Fibroblast of skin of abdomen (primary cell): ENCODE measurements at places on chromosomes 11 and 22.
A peak's percentile ranks its signal among the peaks of the same experiment; 100 is the strongest.

DNA sequence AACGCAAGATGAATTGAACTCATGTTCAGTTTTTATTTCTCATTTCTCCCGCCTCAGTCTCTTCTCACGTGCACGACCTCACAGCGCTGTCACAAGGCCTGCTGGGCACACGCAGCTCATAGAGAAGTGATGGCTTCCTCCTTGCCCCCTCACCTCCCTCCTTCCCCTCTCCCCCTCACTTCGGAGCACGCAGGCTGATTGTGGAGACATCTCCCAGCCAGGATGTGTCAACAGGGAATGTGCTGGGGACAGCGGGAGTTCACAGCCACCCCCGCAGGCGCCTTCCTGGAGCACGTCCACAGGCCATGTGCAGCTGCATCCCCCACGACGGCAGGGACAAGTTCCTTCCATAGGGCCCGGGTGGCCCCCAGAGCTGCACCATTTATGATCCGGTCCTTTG lies 29.1 kb upstream of the KRTAP5-6 start:
- DNase-seq = no peak

- no peak for DNase-seq
Measured at GRCh38 chr11:134645576-134645975, 233.5 kb upstream of the B3GAT1 start.

GRCh38 chr22:37744589-37744988 lies 47.7 kb downstream of the TRIOBP start:
- no peak for DNase-seq

DNA sequence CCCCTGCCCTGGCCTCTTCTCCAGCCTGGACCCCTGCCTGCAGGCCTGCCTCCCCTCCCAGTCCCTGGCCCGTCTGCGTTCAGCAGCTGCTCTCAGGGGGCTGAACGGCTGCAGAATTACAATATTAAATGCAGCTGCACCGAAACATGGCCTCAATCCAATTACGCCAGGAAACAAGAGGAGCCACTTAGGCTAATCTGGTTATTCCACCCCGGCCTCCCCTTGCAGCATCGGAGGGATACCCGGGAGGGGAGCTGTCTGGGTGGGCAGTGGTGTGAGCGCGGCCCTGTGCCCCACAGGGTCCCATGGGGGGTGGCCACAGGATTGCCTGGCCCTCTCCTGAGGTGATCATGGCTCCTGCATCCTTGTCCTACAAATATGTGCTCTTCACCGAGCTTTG lies 42.6 kb downstream of the FLRT1 start:
- peak; percentile 24 for DNase-seq

- DNase-seq = no peak
Measured at GRCh38 chr11:104055596-104055995, 19.2 kb downstream of the DDI1 start.

- no peak for DNase-seq
Measured at GRCh38 chr22:32340411-32340810, 17.3 kb upstream of the RFPL3 start.

GRCh38 chr22:32490279-32490678 lies 15.7 kb downstream of the FBXO7 start:
- DNase-seq = no peak

DNA sequence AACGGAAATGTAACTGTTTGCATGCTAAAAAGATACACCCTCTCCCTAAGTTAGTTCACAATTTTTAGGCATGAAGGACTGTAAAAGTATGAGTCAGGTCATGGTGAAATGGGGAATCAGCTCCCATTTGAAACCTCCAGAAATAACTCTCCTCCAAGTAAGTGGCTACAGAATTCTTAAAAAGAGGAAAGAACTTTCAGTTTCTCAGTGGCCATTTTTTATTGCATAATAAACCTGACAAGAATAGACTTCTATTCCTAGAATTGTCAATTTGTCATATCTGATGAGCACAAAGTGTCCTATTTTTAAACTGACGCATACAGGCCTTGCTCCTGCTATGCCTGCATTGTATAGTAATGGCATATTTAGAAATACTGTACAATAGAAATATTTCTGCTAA lies 612.2 kb downstream of the CNTN5 start:
- no peak for DNase-seq

- no peak for DNase-seq
Measured at GRCh38 chr11:45855308-45855707, 8.0 kb downstream of the CRY2 start.

DNA sequence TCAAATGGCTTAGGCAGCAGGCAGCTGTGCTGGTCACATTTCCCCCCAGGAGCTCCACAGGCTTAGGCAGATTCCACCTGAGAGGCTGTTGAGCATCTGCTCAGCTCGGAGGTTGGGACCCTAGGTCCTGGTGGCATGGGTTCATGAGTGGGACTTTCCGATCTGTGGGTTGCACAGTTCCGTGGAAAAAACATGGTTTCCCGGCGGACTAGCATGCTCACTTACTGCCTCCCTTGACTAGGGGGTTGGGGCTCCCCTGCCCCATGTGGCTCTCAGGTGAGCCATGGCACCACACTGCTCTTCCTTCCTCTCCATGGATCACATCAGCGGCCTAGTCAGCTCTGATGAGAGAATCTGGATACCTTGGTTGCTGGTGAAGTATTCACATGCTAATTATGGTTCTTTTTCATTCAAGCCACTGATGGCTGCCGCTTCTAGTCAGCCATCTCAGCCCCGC lies 685.1 kb downstream of the METTL15 start:
- DNase-seq = no peak

DNA sequence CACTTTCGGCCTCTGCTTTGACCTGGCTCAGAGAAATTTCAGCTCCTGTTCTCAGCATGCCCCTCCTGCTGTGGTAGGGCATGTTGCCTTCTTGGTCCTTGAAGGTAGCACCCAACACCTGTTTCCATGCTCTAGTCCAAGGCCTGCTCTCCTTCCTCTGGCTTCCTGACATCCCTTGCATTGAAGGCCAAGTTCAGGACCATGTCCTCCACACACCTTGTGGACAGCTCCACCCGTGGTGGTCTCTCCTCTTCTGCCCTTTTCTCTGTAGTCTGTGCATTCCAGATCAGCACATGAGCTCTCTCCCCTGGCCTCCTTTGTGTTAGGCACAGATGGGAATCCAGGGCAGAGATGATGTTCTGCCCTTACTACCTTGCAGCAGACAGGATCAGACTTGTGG lies 225.3 kb downstream of the ADAMTS15 start:
- DNase-seq = no peak

DNA sequence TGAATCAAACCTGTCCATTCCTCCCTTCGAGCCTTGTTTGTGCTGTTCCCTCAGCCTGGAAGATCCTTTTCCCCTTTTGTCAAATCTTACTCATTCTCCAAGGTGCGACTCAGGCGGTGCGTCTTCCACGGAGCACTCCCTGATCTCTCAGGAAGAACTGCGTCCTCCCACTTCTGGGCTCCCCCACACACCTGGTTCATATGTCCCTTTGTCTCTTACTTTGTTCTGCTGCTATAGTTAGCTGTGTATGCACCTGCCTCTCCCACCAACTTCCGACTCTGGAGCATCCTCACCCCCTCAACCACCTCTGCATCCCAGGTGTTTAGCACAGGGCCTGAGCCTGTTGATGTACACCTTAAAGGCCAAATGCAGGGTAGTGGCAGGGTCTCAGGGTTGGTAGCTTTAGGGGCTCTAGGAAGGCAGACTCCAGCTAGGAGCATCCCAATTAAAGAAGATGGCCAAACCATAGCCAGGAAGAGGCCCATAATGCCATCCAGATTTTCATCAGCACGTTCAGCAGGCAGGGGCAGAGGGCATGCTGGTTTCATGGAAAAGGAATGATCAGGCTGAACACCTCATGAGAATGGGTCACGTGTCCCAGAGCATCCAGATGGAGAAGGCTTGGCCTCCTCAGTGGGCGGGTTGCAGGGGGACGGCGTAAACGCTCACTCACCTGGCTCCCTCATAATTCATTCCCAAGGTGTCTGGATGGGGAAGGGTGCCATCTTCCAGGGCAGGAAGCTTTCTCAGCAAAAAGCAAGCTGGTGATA lies 20.1 kb downstream of the PTPN5 start:
- DNase-seq = no peak

DNA sequence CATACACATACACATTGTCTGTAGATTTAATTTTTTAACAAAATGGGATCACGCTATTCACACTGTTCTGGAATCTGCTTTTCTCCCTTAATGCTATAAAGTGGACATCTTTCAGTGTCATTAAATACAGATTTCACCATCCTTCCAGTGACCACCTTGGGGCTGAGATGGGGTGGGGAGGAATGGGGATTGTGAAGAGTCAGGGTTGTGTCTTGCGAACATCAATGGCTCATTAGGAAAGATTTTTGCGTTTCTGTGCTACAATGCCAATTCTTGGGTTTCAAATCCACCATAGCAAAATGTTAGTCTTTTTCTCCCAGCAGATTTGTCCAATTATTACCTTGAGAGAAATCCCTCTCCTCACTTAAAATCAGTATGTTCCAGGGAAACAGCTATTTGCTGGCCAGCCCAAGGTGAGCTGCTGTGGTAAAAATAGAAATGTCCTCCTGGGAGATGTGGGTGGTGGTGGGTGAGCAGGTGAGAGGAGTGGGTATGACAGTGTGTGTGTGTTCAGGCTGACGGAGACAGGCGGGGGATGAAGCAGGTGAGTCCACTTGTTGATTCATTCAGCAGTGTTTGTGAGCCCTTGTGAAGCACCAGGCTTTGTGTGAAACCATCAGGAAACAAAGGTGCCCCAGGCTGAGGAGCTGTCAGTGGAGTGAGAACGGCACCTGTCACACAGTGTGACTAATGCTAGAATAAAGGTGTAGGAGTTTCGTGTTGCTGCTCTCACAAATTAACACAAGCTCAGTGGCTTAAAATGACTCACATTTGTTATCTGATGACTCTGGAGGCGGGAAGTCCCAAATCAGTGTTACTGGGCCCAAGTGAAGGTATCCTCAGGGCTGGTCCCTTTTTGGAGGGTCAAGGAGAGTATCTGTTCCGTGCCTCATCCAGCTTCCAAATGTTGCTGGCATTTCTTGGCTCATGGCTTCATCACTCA lies 1.7 kb upstream of the CBX6 start:
- no peak for DNase-seq

- no peak for DNase-seq
Measured at GRCh38 chr11:114122686-114123085, 63.2 kb downstream of the ZBTB16 start.

- DNase-seq = peak; percentile 88
Measured at GRCh38 chr11:63567044-63567840, 4.1 kb upstream of the PLAAT2 start.

DNA sequence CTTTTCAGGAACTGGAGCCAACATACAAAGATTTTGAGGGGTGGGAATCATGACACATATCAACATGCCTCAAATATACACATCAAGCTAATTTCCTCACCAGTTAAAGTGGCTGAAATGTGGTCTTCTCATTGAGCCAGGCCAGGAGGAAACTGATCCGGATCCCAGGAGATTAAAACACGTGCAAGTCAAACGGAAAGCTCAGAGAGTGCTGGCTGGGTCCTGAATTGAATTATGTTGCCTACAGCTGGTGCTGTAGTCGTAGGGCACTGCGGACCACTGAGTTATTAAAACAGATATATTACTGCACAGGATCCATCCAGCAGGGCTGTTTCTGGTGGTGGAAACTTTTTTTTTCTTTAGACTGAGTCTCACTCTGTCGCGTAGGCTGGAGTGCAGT lies 14.1 kb upstream of the WNT7B start:
- no peak for DNase-seq

DNA sequence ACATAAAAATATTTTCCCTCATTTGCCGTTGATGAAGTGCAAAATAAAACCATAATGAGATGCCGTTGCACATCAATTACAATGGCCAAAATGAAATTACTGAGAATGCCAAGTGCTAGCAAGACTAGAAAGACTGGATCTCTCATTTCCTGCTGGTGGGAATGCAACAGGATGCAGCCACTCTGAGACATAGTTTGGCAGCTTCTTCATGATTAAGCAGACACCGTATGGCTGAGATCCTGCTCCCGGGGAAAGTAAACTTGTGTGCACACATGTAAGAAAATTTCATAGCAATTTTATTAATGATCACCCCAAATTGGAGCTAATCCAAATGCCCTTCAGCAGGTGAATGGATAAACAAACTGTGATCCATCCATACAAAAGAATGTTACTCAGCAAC lies 1013.2 kb downstream of the TBC1D22A start:
- no peak for DNase-seq

GRCh38 chr11:121063728-121064127 lies 37.3 kb upstream of the TECTA start:
- DNase-seq = no peak

DNA sequence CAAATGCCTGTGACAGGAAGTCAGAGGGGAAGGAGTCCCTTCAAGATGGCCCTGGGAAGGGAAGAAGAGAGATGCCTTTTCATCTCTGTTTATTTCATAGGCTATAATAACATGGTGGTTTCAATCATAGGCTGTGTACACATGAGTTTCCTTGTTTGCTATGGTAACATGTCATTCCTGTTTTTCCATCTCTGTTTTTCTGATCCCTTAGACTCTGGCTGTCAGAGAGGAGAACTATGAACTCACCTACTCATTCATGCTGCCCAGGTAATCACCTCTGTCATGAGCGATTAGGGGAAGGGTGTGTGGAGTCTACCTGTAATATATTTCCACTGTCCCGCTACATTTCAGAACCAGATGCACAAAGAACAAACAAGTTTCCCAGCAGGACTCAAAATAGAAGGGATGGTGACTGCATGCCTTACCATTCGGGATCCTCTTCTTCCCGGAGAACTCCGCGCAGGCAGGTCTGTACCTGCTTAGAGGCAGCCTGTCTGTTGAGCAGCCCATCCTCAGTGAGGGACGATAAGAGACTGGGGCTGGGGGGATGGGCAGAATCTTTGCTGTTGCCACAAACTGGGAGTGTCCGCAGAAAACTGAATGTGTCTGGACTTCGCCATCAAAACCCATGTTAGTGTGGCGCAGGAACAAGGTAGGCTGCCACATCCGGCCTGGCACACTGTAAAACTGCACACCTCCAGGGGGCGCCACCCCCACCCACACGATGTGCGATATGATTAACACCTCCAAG lies 7.1 kb upstream of the PEX26 start:
- no peak for DNase-seq

GRCh38 chr11:12460466-12460865 lies 83.1 kb downstream of the PARVA start:
- DNase-seq = no peak

DNA sequence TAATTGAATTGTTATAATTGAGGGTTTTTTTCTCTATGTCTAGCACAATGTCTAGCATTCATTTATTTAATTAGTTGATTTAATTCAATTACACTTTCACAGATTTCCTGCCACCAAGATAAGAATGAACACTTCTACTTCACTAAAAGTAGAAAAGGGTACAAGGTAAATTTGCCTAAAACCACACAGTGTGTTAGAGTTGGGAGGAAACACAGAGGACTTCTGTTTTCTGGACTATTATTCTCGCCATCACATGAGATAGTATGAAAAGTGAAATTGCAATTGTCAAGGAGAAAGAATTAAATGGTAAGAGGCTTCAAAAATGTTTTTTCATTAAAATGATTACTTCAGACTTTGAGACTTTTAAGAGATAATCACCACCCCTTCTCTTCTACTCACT lies 109.5 kb downstream of the ETS1 start:
- no peak for DNase-seq

GRCh38 chr11:20458905-20459632 lies 71.6 kb downstream of the PRMT3 start:
- DNase-seq = no peak

GRCh38 chr22:21840236-21840823 lies 27.1 kb downstream of the MAPK1 start:
- no peak for DNase-seq
